ENCODE measurements at places on chromosomes 2 and 18. TPM values are rescaled to one million over a fixed set of nuclear protein-coding genes. Genes with fewer than 3 reads are reported as not detected.

GRCh38 chr2:156175946-156176345, 156.6 kb downstream of the NR4A2 start:
- no peak overlapping the region for H3K4me3 ChIP-seq
- no peak for DNase-seq
- H3K27me3 ChIP-seq, result no peaks in the 10 kb centered on the region

- no peaks in the 10 kb centered on the region for H3K27me3 ChIP-seq
- H3K36me3 ChIP-seq, result peaks cover 16% of the 10 kb centered on the region
- DNase-seq, result no peak
- H3K27ac ChIP-seq, result no peak overlapping the region
Measured at GRCh38 chr2:235976956-235977355, 191.2 kb downstream of the GBX2 start.

GRCh38 chr2:2787301-2787907, 456.3 kb upstream of the MYT1L start:
- H3K4me1 ChIP-seq, result no peaks in the 10 kb centered on the region
- no peak overlapping the region for H3K4me3 ChIP-seq
- H3K27me3 ChIP-seq, result peaks cover 5% of the 10 kb centered on the region

- H3K27ac ChIP-seq, result no peak overlapping the region
- no peaks in the 10 kb centered on the region for H3K4me1 ChIP-seq
- no peak overlapping the region for H3K4me3 ChIP-seq
- no peak for DNase-seq
- H3K27me3 ChIP-seq, result no peaks in the 10 kb centered on the region
- H3K36me3 ChIP-seq, result no peaks in the 10 kb centered on the region
Measured at GRCh38 chr2:48045613-48046012, 139.3 kb upstream of the FBXO11 start.

DNA sequence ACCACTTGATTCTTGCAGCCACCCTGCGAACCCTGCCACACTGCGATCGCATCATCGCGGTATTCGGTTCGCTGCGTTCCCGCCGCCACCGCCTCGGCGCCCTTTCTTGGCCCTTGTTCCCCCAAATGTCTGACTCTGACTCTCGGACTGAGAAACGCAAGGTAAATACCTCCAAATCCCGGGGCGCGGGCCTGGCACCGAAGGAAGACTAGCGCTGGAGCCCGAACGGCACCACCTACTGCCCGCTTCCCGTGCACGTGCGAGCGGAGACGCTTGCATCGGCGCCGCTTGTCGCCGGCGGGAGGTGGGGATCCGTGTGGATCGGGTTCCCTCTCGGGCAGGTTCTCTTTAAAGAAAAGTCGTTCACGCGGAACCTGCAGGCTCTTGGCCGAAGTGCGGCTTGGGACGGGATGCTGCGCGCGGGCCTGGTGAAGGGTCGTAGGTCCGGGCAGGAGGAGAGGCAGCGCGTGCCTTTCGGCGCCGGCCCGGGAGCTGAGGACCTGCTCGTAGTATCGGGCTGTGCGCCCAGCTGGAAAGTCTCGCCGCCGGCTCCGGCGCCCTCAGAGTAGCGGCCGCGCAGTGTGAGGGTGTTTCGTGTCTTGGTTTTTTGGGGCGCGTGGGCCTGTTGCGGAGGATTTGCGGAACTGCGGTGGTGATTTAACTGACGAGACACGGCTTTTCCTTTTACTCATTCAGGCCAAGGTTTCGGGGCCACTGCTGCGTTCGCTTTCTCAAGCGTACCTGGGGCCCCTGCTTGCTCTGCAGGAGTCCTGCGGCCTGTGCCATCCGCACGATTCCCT, 514 bp downstream of the BCL2L11 start:
- peak overlapping the region; percentile 90 for H3K27ac ChIP-seq
- no peaks in the 10 kb centered on the region for H3K27me3 ChIP-seq
- DNase-seq, result no peak
- peak overlapping the region; percentile 92 for H3K4me3 ChIP-seq

GRCh38 chr2:240963868-240964703, 34.3 kb upstream of the SNED1 start:
- peaks cover 11% of the 10 kb centered on the region for H3K27me3 ChIP-seq
- peaks cover 13% of the 10 kb centered on the region for H3K4me1 ChIP-seq
- no peaks in the 10 kb centered on the region for H3K36me3 ChIP-seq
- no peak overlapping the region for H3K4me3 ChIP-seq
- H3K27ac ChIP-seq, result peak overlapping the region; percentile 12

The LIMS3 gene
- total RNA-seq, result 6.2 TPM
